ENCODE measurements at places on chromosomes 4 and X.

DNA sequence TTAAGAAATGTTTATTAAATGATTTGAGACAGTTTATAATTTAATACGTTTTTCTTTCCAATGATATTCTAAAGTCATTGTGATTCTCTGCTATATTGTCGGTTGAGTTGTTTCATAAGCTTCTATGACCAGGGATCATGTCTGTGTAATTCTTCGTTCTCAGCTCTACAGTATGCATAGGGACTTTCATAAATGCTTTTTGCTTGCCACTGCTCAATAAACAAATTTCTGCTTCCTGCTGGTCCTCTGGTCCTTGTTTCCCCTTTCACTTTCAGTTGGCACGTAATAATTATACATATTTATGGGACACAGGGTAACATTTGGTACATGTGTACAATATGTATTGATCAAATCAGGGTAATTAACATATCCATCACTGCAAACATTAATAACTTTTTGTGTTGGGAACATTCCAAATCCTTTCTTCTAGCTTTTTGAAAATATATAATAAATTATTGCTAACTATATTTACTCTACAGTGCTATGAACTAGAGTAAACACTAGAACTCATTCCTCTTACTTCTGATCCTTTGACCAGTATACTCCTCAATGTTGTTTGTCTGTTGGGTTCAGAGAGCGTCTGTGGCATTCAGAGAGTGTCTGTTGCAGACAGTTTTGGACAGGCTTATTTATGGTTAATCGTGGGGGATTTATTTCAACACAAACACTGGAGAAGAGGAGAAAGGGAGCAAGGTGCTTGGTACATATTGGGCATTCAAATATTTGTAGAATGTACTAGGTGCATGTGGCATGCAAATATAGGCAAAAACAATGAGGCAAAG is 68.3 kb upstream of the SPANXB1 start:
- no peak for DNase-seq

DNA sequence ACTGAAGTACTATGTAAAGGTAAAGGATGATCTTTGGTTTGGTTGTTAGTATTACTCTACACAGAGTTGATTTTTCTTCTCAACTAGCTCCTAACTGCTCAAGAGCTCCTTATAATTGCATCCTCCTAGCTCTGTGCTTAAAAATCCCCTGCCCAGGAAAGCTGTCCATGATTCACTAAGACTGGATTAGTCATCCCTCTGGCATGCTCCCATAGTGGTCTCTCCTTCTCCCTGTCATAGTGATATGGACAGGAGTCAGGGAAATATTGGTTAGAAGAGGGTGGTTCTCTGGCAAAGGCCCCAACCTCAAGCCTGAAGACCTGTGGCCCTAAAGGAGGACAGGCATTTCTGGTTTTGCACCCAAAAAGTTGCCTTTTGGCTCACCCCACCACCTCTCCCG is 242.3 kb upstream of the KCNIP4 start:
- DNase-seq: no peak

- DNase-seq: no peak
Measured at GRCh38 chr4:177410566-177410965, 31.7 kb downstream of the AGA start.

DNA sequence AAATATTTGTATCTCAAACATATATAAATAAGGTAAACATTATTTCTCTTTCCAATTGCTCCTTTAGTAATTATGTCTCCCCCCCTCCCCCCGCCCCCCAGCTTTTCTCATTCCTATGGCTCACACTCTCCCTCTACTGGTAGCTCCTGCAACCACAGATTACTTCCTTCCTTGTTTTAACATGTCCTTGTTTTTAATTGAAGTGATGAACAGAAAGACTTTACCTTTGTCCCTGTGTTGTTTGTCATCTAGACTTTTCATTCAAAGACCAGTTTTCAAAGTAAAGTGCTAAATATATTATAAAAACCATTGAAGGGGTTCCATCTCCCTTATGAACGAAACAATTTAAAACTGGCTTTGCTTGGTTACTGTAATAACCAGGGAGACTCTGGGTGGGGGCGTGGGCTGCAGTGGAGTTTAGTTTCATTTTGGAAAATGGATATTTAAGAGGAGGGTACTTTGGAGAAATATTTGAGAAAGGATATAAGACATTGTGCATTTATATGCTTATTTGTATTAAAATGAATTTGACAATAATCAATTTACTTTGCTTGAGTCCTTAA is 352.9 kb downstream of the RAPGEF2 start:
- DNase-seq: no peak

GRCh38 chr4:168560184-168561180 is 63.6 kb downstream of the PALLD start:
- DNase-seq: no peak

- no peak for DNase-seq
Measured at GRCh38 chr4:70722199-70722791, 531 bp downstream of the RUFY3 start.

DNA sequence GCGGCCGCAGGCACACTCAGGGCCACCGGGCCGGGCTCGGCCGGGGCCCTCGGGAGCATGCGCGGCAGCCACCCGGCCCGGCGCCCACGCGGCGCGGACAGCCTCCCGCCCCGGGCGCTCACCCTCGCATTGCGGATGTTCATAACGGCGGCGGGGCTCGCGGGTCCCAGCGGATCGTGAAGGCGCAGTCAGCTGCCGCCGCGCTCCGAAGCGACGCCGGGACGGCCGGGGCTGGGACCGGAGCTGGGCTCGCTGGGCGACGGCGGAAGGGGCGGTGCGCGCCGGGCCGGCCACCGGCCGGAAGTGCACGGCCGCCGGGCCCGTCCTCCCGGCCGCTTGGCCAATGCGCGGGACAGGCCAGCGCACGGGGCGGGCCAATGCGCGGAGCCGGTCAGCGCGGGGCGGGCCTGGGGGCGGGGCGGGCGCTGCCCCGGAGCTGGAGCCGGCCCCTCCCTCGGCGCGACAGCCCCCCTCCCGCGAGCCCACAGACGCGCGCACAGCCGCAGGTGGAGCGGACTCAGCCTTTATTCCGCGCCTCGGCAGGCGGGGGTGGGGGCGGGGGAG is at the start of gene NAA10:
Gene NAA10, minus strand, starts transcription at position 276 of the 564 bp plus-strand sequence. Its CDS starts 133 bp downstream, at position 143.
- peak; percentile 76 for DNase-seq

DNA sequence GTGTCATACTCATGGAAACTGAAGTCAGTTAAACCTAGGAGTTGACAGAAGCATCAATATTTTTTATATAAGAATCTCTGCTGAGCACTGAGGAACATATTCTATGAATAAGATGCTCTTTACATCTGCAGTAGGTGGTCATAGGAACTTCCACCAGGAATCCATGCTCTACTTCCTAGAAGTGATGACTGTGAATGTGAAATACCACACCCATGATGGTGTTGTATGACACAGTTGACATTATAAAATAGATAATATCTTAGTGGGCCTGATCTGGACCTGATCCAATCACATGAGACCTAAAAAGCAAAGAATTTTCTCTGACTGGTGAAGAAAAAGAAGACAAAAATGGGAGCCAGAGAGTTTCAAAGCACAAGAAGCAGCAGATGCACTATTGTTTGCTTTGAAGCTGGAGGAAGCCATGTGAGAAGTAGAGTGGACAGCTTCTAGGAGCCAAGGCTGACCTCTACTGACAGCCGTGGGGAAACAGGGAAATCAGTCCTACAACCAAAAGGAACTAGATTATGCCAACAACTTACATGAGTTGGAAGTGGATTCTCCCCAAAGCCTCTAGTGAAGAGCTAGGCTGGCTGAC is 68.6 kb upstream of the HS3ST1 start:
- DNase-seq: no peak

DNA sequence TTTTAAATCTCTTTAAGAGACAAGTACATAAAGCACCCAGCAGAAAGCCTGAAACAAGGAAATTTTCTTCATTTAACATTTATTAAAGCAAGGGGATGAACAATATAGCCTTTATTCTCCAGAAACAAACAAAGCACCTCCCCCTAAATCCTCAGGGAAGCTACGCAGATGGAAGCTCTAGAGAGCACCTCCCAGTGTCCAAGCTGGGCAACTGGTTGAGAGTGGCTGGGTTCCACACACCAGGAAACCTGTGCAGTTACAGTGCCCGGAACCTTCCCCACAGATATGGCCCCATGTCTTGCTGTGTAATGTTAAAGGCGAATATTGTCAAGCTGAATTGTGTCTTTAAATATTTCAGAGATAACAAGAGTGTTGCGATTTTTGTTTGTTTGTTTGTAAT is 8.9 kb upstream of the TRIML1 start:
- DNase-seq: no peak

DNA sequence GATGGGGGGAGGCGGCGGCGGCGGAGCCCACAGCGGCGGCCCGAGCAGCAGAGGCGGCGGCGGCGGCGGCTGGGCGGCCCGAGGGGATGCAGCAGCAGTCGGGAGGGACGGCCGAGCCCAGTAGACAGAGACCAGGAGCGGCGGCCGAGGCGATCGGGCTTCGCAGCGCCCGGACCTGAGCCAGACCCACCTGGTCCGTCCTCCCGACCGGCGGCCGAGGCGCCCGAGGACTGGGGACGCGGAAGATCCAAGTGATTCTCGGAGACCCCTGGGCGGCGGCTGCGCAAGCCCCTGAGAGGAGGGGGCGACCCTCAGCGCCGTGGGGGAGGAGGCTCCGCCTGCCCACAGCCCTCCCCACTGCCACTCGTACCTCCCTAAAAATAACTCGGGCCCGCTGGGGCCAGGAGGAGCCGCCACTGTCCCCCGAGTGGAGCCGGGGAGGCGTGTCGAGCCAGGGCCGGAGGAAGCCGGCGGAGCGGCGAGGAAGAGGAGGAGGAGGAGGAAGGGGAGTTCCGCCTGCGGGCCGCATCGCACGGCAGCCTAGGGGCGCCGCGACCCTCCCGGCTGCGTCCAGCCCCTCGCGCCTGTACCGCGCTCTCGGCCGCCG is 608 bp downstream of the RAPGEF2 start:
- DNase-seq: peak; percentile 66

DNA sequence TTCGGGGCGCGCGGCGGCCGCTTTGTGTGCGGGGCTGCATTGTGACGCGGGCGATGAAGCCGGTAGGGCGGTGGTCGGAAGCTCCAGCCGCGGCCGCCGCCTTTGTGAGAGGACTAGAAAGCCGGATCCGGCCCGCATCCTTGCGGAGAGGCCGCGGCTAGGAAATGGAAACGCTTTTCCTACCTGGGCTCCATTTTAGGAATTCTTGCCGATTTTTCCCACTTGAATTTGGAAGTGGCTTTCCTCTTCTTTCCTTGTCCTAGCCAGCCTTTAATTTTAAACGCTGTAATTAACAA is 708 bp downstream of the TMSB4X start:
- no peak for DNase-seq

- DNase-seq: no peak
Measured at GRCh38 chr4:108536577-108536976, 83.8 kb upstream of the RPL34 start.

DNA sequence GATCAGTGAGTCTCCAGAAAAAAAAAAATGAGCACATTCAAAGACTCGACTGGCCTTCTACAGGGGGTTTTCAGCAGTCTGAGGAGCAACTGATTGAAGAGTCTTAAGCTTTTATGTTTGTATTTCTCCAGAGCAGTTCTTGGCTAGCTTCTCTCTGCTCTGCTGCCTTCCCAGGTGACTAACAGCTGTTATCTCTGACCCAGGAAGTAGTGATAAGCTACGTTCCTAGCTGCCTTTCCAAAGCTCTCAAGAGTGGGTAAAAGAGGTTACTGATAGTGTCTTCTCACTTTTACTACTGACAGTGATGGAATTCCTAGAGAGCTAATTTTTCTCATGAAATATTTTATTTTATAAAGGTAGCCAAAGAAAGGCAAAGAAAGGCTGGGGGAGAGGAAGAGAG is 66.6 kb downstream of the ENOX2 start:
- no peak for DNase-seq

GRCh38 chr4:94267037-94267436 is 59.4 kb downstream of the SMARCAD1 start:
- no peak for DNase-seq

DNA sequence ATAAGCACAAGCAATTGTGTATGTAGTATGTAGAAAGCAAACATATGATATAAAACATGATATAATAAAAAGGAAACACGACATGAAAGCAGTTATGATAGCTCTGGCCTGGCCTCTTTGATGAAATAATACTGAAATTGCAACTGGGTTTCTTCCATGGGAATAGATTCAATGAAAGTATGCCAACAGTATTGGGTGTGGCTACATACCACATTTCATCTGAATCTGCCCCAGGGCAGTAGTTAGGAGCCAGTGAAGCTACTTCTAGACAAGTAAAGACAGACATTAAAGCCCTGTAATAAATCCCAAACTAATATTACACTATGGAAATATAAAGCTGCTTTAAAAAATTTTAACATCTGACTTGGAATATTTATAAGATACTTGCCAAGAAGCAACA is 207.3 kb downstream of the FBXW7 start:
- no peak for DNase-seq

- DNase-seq: no peak
Measured at GRCh38 chr4:101049549-101050001, 297.8 kb downstream of the PPP3CA start.

GRCh38 chr4:110245577-110245976 is 47.2 kb upstream of the ELOVL6 start:
- no peak for DNase-seq

- no peak for DNase-seq
Measured at GRCh38 chr4:26458157-26458561, 32.1 kb downstream of the CCKAR start.

- no peak for DNase-seq
Measured at GRCh38 chr4:167339781-167340180, 105.5 kb upstream of the SPOCK3 start.

GRCh38 chrX:46727441-46727840 is 31.5 kb downstream of the SLC9A7 start:
- no peak for DNase-seq

- DNase-seq: no peak
Measured at GRCh38 chrX:29447867-29448266, 767.5 kb upstream of the MAGEB2 start.

DNA sequence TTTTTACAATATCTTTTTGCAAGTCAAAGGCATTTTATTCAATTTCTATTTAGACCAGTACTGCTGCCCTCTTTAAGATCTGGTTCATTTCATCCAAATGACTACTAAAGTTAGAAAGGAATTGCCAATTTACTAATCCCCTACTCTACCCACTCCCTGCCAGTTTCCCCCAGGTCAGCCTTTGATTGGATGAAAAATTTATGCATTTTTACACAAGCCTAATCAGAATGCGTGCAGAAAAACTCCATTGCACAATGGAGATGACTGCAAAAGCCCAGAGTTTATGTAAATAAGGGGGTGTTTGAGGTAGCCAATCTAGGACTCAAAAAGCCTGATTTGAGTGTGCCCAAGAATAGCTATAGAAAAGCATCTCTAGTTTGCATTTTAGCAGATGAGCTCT is 310.6 kb downstream of the PABPC4L start:
- DNase-seq: no peak
